ENCODE measurements at places on chromosomes 6 and 20. TPM values are rescaled to one million over a fixed set of nuclear protein-coding genes. Genes with fewer than 3 reads are reported as not detected.

C6orf163 gene
- 0.20 TPM for polyA plus RNA-seq

CNR1 gene
- polyA plus RNA-seq, result not detected

SLPI gene
- not detected for polyA plus RNA-seq

SLC2A4RG gene
- 3.2 TPM for polyA plus RNA-seq

MRPL18 gene
- polyA plus RNA-seq, result 60.5 TPM

PDYN gene
- polyA plus RNA-seq, result not detected

CCDC170 gene
- polyA plus RNA-seq, result 0.78 TPM

CST2 gene
- not detected for polyA plus RNA-seq
